ENCODE measurements at places on chromosomes 1 and 21.

DNA sequence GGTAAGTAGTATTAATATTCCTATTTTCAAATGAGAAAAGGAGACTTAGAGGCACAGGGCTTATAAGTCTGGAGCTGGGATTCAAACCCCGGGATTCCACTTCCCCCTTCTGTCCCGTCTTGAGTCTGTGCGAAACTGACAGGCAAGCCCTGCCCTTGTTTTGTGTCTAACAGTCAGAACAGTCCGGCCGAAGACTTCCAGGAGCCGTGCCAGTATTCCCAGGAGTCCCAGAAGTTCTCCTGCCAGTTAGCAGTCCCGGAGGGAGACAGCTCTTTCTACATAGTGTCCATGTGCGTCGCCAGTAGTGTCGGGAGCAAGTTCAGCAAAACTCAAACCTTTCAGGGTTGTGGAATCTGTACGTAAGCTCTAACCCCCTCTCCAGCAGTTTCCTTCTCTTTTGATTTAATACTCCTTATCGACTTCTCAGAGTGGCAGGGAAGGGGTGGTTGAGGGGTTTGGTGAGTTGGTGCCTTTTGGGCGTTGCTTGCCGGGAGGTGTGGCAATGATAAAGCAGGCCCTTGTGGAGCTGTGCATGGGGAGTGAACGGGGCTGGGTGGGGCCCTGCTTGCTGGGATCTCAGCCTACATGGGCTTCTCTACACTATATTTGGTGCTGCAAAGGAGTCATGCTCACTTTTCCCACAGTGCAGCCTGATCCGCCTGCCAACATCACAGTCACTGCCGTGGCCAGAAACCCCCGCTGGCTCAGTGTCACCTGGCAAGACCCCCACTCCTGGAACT, 29.4 kb downstream of the IL6R start:
- DNase-seq: no peak

DNA sequence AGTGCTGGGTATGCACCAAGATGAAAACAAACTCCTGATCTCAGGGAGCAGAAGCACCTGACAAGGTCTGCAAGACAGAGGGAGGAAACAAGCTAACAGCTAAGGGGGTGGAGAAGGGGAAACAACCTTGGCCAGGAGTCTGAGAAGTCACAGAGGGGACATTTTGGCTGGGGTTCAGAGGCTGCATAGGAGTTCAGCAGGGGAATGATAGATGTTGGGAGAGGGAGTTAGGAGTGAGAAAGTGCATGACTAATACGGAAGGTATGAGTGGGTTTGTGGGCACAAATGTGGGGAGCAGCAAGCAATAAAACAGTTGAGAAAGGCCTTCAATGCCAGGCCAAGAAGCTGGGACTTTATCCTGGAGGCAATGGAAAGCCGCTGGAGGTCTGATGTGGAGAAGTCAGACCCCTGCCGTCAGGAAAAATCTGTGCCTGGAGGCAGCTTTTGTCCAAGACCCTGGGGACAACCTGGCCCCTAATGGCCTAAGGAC, 16.4 kb downstream of the EPHA2 start:
- DNase-seq: no peak

DNA sequence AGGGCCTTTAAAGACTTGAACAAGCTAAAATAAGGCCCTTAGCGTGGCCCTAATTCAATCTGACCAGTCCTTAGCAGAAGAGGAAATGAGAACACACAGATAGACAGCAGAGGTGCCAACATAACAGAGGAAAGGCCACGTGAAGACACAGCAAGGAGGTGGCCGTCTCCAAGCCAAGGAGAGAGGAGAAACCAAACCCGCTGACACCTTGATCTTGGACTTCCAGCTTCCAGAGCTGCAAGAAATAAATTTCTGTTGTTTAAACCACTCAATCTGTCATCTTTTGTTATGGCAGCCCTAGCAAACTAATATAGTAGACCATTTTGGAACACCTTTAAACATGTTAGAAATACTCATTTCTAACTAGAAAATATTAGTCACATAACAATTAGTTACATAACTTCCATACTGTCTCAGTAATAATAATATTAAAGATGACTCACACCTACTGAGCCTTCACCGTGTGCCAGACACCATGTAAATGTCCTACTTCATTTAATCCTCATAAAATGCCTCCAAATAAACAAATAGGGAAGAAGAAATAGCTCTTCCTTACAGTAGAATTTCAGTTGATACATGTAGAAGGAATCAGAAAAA, 47.9 kb downstream of the S1PR1 start:
- DNase-seq: no peak

DNA sequence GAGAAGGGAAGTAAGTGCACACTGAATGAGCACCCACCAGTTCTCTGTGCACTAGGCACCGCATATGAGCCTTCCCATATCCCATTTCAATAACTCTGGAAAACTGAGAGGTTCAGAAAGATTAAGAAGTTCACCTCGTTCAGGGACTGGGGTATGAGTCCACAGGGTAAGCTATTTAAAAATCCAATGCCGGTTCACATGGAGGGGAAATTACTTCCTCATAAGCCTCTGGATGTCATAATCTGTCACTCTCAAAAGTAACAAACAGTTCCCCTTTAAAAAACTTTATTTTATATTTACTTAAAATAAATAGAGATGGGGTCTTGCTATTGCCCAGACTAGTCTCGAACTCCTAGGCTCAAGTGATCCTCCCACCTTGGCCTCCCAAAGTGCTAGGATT, 1.9 kb downstream of the OR2B11 start:
- DNase-seq: no peak

- DNase-seq: no peak
These were observed 14.9 kb upstream of the TNNI1 start for GRCh38 chr1:201436393-201436792.

GRCh38 chr1:43529206-43529731, 1.4 kb upstream of the PTPRF start:
- peak; percentile 90 for DNase-seq

GRCh38 chr21:44455524-44456213, 359 bp downstream of the LRRC3 start:
- DNase-seq: no peak

GRCh38 chr1:1732381-1732780, 8.2 kb upstream of the CDK11A start:
- DNase-seq: no peak

GRCh38 chr1:227434808-227435444, 116.6 kb upstream of the CDC42BPA start:
- no peak for DNase-seq

DNA sequence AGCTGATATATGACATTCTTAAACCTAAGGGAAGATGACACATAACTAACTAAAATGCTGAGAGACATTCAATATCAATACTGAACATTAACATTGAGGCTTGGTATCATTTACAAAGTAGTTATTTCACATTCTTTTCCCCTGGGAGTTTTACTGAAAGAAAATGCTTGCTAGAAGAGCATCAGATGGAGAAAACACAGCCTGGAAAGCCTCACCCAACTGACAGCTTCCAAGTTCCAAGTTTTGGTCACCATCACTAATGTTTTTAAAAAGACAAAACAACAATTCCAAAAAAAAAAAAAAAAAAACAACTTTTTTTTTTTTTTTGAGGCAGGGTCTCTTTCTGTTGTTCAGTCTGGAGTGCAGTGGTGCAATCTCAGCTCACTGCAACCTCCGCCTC, 80.6 kb downstream of the DSCAM start:
- no peak for DNase-seq

DNA sequence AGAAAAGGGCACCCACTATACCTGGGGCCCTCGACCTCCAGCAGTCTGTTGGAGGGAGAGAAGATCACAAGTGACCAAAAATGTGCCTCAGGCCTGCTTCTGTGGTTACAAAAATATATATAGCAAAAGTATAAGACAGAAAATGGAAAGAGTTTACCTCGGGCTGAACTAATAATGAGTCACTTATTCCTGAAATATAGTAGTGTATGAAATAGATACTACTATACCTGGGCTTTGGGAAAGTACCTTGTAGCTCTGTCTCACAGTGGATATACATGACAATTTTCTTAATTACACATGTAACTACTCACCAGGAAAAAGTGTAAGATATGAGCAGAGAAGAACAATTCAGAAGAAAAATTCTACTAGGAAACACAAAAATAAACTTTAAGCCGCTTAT, 7.3 kb upstream of the APCS start:
- no peak for DNase-seq

Measured in head of caudate nucleus (tissue), 42 donors.